Activated naive CD4-positive, alpha-beta T cell (primary cell): ENCODE measurements at places on chromosomes 5 and 9.

DNA sequence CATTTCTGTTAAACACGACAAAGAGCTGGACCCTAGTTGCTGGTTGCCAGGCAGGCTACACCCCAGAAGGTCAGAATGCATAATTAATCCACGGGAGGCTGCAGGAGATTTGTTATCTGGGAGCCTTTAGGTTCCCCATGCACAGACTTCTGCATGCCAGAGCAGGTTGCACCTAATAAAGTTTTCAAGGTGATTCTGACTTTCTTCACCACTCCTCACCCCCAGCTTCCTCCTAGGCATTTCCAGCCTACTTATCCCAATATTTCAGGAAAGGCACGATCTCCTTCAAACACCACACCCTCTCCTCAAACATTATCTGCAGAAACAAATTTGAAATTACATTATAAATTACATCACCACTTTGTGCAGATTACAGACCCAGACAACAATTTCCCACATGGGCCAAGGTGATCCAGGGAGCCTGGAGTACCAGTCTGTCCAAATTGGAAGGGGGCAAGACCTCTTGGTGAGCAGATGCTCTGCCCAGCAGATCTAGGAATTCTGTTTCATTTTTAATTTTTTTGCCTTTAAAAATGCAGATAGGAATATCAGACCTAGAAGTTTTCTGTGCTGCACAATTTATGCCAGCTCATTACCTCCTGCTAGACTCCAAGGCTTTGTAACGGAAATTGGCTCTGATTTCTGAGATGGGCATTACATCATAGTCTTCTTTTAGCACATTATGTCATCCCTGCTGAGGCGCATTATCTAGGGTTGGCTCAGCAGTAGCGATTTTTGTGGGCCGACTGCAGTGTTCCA lies 363.4 kb upstream of the SLC30A5 start:
- DNase-seq = no peak

DNA sequence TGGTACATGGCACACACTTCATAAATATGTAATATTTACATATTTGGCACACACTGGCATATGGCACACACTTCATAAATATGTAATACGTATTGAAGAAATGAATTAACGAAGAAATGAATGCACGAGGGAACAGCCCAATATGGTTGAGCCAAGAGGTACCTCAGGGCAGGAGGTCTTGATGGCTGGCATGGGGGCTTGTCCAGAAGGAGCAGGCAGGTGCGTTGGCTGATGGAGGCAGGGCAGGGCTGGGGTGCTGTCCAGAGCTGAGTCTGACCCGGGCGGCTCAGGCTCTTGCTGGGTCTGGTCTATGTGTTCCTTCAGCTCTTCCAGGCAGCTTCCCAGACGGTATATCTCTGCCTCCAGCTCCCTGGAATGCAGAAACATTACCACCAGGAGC lies 26.2 kb downstream of the AKNA start:
- DNase-seq = no peak

DNA sequence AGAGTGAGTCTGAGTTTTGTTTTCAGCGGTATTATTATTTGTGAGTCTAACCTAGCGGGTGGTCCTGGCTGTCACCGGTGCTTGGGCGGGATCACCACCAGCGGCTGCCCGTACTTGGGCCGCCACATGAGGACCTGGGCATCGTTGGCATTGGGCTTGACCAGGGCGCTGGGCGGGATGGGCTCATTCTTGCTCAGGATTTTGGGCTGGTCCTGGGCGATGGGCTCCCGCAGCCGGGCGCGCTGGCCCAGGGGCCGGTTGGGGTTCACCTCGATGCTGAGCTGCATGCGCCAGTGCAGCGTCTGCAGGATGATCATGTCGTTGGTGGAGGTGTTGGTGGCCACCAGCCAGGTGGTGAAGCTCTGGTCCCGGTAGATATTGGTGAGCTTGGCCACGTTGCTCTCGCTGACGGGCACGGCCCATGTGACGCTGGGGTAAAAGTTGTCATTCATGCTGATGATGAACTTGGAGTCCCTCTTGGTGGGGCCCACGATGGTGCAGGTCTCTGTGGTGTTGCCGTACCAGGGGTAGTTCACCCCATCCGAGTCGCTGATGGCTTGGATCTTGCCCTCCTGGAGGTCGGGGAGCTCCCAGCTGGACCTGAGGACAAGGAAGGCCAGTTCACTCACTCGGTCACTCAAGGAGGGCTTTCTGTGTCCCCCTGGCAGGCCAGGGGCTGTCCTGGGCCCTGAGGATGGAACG lies 15.4 kb downstream of the FAM78A start:
- no peak for DNase-seq

DNA sequence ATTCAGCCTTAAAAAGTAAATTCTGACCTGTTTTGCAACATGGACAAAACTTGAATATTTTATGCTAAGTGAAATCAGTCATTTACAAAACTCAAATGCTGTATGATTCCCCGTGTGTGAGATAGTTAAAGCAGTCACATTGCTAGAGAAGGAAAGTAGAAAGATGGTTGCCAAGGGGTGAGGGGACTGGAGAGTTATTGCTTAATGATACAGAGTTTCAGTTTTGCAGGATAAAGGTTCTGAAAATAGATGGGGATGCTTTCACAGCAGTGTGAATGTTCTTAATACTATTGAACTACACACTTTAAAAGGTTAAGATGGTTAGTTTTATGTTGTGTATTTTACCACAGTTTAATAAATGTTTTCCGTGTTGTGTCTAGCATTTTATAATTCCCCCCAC lies 51.2 kb downstream of the SGCD start:
- DNase-seq = no peak

- DNase-seq = no peak
Observed at GRCh38 chr5:36359267-36359666, 57.6 kb upstream of the RANBP3L start.

DNA sequence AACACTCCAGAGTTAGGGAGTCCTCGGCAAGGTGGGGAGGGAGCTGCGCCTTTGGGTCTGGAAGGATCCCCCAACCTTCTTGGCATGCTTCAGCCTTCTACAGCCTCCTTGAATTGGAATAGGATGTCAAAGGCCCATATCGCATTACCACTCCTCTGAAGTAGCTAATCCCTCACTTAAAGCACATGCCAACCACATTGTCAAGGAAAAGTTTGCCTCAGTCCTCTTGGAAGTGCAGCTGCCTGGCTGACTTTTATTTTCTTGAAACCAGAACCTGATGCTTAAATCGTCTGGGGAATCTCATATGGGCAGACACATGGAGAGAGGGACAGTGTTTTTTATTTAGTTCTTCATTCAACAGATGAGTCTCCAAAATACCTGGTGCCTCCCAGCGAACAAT lies 14.5 kb downstream of the CXCL14 start:
- no peak for DNase-seq

DNA sequence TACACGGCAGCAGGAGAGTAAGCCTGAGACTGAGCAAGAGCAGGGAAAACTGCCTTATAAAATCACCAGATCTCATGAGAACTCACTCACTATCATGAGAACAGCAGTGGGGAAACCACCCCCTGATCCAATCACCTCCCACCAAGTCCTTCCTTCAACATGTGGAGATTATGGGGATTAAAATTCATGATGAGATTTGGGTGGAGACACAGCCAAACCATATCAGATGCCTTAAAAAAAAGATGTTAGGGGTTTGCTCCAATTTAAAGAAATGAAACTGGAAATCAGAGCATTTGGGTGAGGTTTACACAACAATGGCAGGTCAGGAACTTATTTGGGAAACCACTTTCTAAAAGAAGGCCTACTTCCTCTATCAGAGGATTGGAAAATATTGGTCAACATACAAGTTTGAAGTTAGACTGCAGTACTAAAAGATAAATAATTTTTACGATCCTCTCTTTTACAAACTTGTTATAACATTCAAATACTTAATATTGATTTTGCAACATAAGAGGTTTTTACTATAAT lies 105.1 kb downstream of the FBN2 start:
- DNase-seq = no peak

DNA sequence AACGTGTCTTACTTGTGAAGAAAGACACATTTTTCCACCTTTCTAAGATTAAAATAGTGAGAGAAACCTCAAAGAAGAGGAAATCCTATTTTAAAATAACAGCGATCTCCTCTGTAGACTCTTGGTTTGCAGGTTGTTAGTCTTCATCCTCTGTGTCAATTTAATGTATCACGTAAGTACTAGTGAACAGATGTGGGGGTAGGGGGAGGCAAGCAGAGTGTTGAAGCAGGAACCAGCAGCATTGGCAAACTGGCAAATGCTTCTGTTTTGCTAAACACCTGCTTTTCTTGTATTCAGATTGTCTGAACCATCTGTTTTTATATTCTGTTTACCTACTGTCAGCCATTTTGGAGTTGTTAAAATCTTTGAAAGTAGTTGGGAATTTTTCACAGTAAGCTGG lies 159.3 kb upstream of the TLX3 start:
- DNase-seq = no peak

DNA sequence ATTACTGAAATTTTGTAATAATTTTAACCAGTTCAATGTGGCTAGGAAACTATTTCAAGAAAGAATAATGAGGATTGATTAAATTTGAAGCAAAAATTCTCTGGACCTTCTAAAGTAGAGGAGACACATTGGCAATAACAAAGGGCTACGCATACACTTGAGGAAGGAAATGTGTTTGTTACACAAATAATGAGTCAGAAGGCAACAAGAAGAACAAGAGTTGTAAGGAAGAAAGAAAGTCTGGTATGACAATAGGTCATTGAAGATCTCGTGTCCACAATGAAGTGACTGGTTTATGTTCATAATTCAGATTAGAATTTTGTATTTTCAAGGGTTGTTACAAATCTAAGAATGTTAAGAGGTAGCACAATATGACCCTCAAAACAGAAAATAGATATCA lies 25.8 kb downstream of the ST8SIA4 start:
- DNase-seq = no peak

- no peak for DNase-seq
Observed at GRCh38 chr5:107470295-107470582, 200.5 kb downstream of the EFNA5 start.

DNA sequence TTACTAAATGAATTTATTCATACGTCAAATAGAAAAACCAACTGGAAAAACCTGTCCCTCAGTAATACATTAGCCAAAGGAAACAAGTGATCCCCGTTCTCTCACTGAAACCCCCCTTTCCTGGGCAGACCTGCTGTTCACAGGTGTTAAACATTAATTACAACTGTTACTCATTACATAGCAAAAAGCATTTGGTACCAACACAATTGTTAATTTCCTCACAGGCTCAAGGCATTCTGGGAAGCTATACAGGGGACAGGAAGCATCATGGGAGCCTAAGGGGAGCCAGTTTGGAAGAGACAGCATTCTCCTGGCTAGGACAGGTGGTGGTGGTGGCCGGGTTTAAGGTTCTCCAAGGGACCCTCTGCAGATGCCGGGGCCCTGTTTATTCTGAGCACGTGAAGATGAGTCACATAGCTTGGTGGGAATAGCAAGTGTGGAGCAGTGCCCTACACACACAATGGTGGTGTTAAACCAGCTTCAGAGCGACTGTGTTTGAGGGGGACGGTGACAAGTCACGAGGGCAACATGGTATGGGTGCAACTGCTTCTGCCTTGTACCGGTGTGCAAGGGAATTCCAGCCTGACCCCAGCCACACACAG lies 62.6 kb upstream of the SLC25A51 start:
- DNase-seq = no peak
